Fibroblast of the aortic adventitia (primary cell): ENCODE measurements at places on chromosomes 5 and 9.
A peak's percentile ranks its signal among the peaks of the same experiment; 100 is the strongest.

- no peak for DNase-seq
These were observed 25.2 kb upstream of the TNIP1 start for GRCh38 chr5:151106043-151106442.

GRCh38 chr5:124923131-124923530 lies 176.7 kb upstream of the ZNF608 start:
- peak; percentile 55 for DNase-seq

- DNase-seq: no peak
These were observed 194.4 kb upstream of the TLE4 start for GRCh38 chr9:79377339-79377855.

- DNase-seq: peak; percentile 70
These were observed 4.3 kb upstream of the TIFAB start for GRCh38 chr5:135456238-135457099.

GRCh38 chr9:33809506-33809905 lies 7.5 kb upstream of the UBE2R2 start:
- DNase-seq: peak; percentile 31

- DNase-seq: no peak
These were observed 63.0 kb upstream of the FCHO2 start for GRCh38 chr5:72892846-72893245.

DNA sequence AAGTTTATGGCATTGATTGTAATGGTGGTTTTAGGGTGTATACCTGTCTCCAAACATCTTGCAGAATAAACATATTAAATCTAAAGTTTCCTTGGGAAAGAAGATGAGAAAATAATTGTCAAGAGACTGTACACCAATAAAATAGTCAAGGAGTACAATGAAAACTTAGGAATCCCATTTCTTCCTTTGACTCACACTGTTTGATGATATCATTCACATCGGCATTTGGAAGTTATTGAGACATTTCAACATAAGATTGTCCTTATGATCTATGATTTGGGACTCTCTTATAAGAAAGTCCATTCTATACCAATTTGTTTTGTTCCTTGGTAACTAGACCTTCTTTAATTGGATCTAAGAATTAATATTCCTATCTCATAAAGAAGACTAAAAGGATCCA lies 482.7 kb downstream of the RAB3C start:
- peak; percentile 30 for DNase-seq

DNA sequence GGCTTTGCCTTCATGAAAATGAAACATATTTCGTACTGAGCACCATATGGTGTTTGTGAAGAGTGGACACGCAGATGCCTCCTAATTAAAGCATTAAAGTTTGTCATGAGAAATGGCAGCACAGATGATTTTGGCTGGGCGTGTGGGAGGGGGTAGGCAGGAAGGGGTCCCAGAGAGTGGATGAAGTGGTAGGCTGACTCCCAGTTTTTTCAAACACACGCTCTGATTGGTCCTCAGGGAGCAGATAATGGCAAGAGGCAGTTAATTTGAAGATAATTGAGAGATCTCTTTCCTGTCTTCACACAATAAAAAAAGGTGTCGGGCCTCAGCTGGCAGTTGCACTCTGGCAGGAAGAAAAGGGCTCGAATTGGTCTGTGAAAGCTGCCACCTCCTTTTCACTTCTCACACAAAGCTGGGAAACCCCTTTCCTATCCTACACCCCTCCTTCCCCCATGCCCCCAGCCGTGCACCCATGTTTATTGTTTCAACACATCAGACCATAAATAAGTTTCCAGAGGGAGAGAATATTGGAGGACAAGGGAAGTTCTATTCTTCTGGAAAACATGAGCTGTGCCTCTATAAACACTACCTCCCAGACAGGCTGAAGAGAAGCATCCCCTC lies 429.6 kb downstream of the ARHGEF28 start:
- no peak for DNase-seq

GRCh38 chr9:121627427-121627826 lies 24.0 kb upstream of the DAB2IP start:
- no peak for DNase-seq

DNA sequence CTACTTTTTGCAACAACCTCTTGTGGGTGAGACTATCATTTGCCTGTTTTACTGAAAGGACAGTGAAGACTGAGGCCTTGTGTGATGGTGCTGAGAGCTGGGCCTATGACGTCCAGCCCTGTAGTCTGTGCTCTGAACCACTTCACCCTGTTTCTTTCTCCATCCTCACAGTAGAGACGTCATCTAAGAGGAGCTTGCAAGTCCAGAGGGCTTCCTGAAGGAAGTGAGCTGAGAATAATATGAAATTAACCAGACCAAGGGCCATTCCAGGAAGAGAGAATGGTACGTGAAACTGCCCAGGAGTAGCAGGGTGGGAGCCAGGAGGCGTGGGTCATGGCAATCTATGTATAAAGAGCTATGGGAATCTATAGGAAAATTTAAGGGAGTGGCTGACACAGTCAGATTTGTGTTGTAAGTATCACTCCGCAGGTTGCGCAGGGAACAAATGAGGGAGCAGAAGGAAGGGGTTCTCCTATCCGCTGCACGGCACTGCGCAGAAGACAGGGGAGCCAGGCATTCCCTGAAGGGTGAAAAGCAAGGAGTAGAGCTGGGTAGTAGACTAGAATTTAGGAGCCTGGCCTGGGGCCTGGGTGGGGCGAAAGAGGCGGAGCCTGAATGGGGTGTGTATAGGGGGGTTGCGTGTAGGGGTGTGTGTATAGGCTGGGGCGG lies 596 bp upstream of the FGFR4 start:
- no peak for DNase-seq

DNA sequence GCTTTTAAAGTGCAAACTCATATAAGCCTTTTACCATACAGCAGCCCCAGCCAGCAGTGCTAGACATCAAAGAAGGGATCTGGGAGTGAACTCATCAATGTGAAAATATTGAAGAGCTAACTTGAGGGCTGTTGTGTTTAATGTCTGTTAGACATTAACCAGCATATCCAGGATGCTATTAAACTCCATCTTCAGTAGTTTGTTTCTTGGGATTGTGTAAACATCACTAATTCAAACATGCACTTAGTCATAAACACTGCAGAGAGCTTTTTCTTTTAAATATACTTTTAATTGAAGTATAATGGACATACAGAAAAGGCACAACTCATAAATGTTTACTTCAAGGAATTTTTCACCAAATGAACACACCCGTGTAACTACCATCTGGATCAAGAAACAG lies 81.8 kb downstream of the TMEM252 start:
- DNase-seq: no peak

DNA sequence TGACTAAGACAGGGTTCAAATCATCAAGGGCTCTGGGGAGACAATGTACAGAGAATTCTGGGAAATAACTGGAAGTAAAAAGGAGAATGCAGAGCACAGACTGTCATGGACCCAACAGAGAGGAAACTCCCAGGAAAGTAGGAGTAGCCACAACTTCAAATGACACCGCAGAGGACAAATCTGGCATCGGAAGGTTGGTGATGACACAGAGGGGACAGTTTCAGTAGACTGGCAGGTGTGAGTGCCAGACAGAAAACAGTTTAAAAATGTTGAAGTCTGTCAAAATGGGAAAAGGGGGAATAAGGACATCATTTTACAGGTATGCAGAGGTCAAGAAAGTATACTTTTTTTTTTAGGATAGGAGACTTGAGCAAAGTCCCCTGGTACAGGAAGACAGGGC lies 70.2 kb downstream of the EPB41L4A start:
- no peak for DNase-seq

GRCh38 chr5:59180515-59180914 lies 597.6 kb downstream of the RAB3C start:
- DNase-seq: no peak

DNA sequence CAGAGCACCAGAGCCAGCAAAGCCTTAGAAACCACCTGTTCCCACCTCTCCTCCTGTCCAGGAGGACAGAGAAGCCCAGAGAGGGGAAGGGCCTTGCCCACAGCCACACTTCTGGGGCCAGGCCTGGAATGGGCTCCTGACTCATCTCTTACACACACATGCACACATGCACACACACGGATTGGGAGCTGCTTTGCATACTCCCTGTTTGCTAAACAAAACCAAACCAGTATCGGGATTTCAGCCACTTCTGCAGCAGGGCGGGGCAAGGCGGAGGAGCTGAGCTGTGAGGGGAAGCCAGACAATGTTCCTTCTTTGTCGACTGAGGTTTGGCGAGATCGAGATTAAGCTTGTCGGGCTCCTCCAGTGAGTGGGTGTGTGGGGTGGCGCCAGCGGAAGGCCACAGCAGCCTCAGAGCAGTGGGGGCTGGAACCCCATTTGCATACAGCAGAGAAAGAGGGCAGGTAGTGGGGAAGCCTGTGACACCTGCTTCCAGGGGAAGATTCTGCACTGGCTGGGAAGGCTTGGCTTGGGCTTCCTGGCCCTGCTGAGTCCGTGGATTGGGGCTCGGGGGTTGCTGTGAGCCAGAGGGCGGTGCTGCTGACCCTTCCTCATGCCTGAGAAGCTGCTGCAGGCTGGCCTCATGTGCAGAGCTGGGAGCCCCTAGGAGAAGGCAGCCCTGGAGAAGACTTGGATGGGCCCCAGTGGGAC lies 16.1 kb downstream of the GFI1B start:
- peak; percentile 56 for DNase-seq

- DNase-seq: peak; percentile 48
These were observed 6.1 kb downstream of the ST6GALNAC4 start for GRCh38 chr9:127910613-127911205.

GRCh38 chr5:160390787-160391696 lies 8.8 kb downstream of the FAM200C start:
- peak; percentile 56 for DNase-seq

- DNase-seq: no peak
These were observed 458.3 kb upstream of the ARRDC3 start for GRCh38 chr5:91841423-91841822.

GRCh38 chr5:10892911-10893215 lies 131.8 kb upstream of the DAP start:
- no peak for DNase-seq

GRCh38 chr9:120920806-120921178 lies 5.8 kb downstream of the TRAF1 start:
- DNase-seq: no peak

DNA sequence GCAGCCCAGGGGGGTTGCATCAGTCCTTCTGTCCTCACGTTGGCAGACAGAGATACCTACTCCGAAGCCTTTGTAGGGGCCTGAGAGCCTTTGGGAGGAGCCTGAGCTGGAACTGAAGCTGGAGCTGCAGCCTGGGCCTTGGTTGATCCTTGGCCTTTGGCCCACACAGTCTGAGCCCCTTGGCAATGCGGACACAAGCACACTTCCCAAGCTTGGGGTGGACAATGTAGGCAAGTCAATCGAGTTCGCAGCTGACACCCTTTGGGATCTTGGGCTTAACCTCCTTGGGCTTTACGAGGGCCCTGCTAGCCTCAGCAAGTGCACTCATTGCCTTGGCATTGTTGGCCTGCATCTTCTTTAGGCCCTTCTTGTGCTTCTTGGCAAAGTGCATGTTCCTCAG lies 5.9 kb downstream of the CSNK1A1 start:
- DNase-seq: no peak

DNA sequence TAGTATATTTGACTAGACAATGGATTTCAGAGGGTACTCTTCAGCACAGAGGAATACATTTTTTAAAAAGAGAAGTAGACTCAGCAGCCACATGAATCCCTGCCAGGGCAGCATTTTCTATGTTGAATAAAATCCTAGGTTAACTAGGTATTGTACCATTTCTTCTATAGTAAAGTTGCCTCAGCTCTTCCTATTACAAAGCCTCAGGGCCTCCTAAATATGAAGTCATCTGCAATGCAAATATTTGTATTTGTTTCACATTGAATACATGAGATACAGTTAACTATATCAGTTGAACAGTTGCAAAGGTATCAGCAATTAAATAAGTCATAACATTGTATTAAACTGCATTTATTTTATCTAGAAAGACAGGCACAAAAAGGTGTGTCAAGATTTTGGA lies 59.5 kb downstream of the NUDT12 start:
- no peak for DNase-seq

DNA sequence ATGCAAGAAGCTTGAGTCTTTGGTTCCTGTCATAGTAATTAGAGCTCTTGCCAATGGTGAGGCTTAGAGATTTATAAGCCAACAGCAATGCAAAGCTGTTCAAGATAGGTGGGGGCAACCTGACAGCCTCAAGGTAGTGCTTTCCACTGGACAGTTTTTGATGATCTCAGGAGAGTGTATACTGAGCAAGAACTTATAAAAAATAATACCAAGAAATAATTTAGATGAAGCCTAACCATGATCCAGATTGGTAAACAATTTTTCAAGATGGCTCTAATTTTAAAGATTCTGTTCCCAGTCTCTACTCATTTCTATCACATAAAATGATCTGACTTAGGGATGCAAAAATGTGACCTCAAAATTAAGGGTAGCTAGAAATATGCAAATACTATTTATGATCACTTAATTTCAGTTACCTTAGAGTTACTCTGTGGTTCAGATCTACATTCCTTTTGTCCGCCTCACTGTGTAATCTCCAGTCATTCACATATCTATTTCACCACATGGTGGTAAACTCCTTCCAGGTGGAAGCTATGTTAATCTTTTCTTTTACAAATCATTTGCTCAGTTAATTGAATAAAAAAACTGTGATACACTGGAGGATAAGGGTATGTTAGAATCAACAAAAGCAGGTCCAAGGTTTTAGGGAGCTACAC lies 1228.0 kb upstream of the C9orf72 start:
- no peak for DNase-seq

DNA sequence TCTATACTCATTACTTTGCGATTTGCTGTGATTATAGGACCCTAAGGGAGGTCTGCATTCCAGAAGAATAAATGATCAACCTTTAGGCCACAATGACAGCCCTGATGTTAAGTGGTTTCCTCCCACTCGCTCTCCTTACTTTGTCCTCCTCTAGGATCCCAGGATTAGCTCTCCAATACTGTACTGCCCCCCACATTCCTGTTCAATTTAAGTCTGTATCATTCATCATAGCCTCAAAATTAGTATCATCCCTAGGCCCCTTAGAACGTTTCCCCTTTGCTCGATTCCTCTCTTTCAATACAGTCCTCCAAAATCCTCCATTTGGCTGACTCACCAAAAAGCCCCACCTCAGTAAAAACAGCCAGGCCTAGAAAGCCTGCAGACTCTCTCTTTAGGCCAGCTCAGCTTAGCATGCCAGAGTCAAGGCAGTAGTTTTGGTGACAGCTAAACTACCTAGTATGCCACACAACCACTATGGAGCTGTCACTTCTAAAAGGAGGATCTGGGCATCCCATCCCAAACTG lies 24.4 kb downstream of the RNF145 start:
- peak; percentile 79 for DNase-seq
